ENCODE measurements at places on chromosomes 4 and X.

- DNase-seq: no peak
These were observed 10.0 kb downstream of the SH3KBP1 start for GRCh38 chrX:19877431-19877830.

- no peak for DNase-seq
These were observed 11.8 kb upstream of the MAN2B2 start for GRCh38 chr4:6562931-6563901.

DNA sequence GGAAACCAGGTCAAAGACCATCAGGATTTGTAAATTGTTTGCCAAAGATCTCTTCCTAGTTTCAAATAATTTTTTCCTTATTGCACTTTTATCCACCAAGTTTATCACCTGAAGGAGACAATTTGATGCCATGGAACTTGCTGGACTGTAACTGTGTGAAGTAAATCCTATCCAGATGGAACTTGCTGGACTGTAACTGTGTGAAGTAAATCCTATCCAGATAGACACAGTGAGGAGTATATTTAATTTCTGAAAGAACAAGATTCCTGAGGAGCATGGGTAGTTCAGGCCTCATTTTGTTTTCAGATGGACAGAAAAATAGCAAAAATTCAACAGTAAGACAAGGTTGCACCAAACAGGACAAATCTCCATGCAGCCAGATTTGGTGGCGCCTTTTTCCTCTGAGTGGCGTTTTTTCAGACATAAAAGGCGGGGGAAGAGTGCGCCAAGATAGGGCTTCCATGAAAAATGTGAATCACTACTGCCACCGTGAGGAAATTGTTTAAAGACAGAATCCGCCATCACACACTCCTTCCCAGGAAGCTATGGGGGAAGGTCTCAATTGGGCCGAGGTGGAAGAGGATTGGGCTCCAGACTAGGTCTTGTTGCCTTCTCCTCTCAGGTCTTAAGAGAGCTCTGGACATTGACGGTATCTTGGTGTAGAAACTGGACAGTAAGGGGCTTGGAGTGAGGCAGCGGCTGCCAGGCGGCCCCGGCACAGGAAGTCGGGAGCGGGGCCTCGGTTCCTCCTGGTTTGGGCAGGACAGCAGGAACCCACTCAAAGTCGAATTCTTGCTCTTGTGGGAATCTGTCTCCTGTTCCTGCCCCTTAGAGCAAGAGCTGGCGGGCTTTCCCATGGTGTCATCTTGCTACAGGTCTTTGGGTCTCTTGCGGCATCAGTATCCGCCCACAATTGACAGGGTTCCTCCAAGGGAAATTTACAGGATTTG lies 234.7 kb downstream of the OR13H1 start:
- DNase-seq: no peak

- no peak for DNase-seq
These were observed 52.8 kb downstream of the LRBA start for GRCh38 chr4:150962245-150962644.

DNA sequence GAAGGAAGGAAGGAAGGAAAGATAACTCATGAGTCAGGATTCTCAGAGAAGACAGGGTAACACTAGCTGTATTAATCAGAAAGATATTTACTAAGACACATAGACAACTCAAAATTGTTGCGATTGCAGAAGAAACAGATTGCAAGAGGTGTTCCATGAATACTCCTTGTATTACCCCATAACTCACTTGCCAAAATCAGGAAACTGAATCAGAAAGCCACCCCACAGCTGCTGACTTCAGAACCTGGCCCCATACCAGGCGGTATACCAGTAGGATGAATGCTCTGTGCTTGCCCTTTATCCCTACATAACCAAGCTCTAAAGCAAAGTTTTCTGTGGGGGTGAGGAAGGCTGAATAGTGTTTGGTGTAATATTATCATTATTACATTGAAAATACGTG lies 468.5 kb downstream of the IQCM start:
- DNase-seq: no peak

- DNase-seq: no peak
These were observed 37.1 kb downstream of the SMARCAD1 start for GRCh38 chr4:94244829-94245185.

DNA sequence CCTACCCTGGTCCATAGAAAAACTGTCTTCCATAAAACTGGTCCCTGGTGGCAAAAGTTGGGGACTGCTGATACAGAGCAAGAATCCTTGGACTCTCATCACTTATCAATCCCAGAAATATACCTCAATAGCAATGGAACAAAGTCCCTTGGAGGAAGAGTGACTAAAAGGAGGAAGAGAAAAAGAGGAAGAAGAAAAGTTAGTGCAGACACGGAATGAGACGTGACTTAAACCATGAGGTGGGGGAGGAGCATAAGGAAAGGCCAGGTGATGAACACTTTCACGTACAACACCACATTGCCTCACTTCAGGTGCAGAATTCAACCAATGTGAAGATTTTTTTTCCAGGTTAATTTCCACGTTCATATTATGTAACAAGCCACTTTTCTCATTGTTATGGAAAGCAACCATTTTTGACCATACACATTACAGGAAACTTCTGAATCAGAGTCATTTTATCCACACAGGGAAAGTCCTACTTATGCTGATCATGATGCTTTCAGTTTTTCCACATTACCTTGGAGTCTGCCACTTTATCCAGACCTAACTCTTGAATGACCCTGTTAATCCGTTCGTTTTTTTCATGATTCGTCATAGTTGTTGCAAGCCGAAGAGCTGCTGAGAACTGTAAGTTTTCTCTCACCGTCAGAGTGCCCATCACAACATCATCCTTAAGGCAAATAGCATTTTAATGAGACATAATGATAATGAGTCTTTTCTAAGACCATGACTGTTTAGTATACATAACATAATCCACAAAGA lies 27.7 kb downstream of the ABCG2 start:
- no peak for DNase-seq

DNA sequence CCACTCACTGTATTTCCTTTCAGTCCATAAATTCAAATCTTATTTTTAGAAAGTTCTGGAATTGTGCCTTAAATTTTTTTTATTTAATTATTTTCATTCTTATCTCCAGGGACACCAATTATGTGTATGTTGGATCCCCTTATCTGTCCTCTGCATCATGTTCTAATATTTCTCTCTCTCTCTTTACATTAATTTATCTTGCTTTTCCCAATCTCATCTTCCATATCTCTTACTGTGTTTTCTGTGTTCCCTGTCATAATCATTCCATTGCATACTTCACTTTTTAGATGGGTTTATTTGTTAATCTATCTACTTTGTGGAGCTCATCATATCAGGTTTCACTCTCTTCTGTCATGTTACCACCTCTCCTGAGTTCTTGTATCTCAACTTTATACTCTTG lies 37.4 kb downstream of the PPP2R2C start:
- no peak for DNase-seq

DNA sequence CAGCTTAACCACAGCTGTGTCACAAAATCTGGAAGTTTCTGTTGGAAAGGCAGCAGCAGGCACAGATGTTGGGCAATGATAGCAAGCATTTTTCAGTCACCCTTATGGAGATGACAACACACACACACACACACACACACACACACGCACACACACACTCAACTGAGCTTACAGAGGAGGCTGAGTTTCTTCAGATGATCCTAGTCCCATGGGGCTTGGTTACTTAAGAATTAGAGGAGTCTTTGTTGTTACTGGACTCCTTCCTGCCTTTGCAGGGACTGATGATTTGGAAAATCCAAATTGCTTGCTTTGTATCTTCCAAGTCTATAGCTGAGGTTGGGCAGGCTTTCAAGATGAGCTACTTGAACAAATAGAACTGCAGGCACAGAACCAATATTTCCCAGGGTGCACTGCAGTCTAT lies 740.1 kb upstream of the PITX2 start:
- DNase-seq: no peak

DNA sequence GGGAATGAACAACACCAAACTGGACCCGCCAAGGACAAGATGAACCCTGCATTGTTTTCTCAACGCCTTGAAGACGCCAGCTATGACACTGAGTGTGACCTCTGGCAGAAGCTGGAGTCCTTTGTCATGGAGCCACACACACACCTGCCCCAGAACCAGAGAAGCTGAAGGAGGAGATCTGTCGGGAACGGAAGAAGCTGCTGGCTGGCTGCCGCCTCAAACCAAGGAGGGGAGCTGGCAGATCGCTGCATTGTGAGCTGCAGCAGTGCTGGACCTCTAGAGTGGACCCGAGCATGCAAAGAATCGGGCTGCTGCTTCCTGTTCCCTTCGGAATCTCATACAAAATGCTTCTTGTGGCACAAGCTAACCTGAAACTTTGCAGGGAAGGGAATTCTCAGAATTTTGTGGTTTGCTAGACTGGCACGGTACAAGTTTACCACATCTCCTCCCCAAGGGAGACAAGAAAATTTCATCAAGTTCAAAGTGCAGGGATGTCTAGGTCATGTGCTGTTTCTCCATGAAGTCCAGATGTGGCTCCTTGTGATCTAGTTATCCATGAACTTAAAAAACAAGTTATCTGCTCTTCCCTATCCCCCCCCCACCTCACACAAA lies 23.4 kb upstream of the GLRB start:
- no peak for DNase-seq

GRCh38 chrX:46791927-46792809 lies 33.2 kb upstream of the SLC9A7 start:
- DNase-seq: no peak

DNA sequence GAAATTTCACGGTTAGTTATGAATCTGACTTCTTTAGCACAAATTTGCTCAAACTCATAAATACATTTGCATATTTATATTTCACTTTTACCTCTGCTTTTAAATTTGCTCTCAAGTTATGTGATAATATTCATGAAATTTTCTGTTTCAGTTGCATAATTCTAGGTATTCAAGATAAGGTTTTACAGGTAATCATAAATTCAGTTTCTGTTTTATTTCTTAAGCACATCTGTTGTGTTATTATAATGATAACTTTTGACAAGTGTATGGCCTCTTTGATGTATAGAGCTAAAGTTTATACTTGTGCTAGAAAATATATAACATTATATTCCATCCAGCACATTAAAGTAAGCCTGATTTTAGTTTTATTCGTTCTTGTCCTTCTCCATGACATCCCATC lies 308.1 kb downstream of the SLC7A11 start:
- DNase-seq: no peak
